ENCODE measurements at places on chromosomes 4 and X.
A peak's percentile ranks its signal among the peaks of the same experiment; 100 is the strongest.

GRCh38 chr4:55744369-55744768 lies 75.2 kb upstream of the EXOC1L start:
- no peak for DNase-seq

GRCh38 chrX:130267956-130268448 lies 697 bp downstream of the ZNF280C start:
- DNase-seq = no peak

GRCh38 chrX:103773445-103773844 lies 3.2 kb upstream of the PLP1 start:
- no peak for DNase-seq

DNA sequence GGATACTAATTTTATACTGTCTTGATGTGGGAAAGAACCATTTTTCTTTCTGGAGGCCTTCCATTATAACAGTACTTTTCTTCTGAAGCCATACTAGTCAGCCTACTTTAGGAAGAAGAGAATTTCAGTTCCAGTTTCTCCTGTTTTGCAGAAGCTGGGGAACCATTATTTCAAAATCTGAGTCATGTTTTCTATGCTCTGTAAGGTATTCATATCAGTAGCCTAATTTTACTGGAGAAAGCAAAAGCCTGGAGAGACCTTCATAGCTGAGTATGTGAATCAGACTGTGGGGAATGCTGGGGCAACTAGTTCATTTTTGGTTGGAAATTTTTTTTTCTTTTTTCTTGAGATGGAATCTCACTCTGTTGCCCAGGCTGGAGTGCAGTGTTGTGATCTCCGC lies 22.4 kb downstream of the AFF1 start:
- peak; percentile 81 for DNase-seq

GRCh38 chr4:31360786-31361185 lies 640.6 kb downstream of the PCDH7 start:
- DNase-seq = peak; percentile 74

DNA sequence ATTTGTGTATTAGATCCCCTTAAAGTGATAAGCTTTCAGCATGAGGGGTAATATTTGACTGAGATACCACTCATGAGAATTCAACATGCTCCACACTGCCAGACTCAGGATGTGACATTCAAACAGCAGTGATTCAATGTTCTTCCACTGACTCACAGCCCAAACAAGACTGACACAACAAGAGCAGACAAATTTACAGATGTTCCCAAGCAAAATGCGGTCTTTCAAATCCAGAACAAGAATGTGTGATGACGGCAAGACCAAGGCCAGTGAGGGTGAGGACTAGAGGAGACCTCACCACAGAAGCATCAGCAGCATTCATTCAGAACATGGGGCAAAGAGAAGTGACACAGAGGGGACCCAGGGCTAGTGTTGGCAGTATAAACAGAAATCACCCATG lies 99.3 kb upstream of the GRIA3 start:
- DNase-seq = peak; percentile 88

GRCh38 chrX:9635368-9635767 lies 130.3 kb downstream of the GPR143 start:
- DNase-seq = no peak

DNA sequence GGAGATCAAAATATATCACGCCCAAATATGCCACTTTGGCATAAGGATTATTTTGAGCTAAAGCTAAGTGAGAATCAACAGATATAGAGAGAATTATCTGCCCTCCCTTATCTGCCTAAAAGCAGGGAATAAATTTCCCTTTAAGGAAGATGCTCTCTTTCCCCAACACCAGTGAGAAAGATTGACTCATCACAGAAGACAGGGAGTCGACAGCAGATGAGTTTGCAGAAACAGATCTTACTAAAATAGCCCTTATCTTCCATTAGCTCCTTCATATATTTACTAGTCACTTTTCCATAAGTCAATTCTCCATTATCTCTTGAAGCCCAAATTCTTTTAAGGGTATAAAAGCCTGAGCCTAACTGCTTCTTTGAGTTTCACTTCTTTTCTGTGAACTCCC lies 156.6 kb downstream of the CAMK2D start:
- DNase-seq = peak; percentile 14

DNA sequence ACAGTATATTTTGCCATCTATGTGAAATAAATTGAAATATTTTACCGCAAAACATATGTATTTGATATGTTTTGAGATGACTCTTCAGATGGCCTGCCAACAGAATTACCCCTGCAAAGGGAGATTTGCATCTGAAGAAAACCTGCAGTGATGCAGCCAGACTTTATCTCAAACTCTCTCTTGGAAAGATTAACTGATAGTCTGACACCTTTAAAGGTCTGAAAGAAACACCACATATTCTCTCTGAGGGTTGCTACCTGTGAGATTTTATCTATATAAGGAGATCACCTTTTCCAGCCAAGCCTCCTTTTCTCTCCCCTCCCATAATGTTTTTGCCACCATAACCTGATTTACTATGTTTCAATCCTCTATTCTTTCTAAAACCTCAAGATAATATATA lies 1106.3 kb upstream of the IGFBP7 start:
- DNase-seq = no peak

- DNase-seq = no peak
Observed at GRCh38 chr4:1417522-1418390, 11.5 kb upstream of the NKX1-1 start.

- no peak for DNase-seq
Observed at GRCh38 chr4:5814421-5814820, 78.5 kb downstream of the CRMP1 start.

- no peak for DNase-seq
Observed at GRCh38 chr4:80197601-80198440, 518 bp downstream of the PRDM8 start.

DNA sequence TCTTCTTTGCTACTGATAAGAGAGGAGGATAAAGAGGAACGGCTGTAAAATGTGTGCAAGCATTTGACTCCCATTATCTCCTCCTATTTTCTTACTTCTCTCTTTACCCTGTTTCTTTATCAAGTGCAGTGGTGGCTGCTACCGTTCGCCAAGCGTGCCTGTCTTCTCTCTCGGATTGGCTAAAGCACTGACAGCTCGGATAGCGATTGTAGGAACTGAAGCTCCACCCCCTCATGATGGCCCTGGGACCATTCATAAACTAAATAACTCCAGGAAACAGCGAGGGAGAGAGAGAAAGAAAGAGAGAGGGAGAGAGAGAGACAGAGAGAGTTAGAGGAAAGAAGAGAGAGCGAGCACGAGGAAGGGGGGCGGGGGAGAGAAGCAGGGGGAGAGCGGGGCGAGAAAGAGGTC lies 305 bp upstream of the MAB21L2 start:
- DNase-seq = peak; percentile 92

DNA sequence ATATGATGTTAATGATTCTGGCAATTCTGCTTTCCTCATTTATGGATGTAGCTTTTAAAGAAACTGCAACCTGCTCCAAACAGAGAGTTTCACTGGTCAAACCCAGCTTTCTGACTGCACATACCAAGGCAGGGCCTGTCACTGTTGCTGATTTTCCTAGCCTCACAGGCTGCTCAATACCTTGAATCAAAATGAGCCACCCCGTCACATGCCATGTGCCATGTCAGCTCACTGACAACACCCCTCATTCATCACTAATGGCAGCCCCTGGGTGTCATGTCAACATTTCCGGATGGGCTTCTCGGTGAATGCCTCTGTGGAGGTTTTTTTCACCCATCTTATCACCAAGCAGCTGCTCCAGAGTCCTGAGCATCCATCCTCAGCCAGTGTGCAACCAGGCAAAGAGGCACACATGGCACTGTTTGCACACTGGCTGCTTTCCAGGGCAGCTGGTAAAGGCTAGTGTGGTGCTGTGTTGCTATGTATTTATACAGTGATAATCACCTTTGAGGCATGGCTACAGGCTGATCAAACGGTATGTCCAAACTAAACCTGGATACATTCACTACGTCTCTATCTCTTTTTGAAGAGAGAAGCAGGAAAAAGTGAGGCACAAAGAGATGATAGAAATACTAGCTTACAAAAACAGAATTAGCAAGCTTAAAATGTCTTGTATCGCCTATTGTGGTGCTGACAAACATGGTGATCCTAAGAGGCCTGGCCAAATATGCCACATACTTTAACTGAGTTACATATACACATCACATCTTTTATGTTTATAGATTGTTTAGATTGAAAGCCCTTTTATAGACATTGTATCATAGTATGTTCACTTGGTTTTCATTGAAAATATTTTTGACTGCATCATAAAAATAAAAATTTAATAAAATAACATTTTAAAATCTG lies 94.6 kb upstream of the INPP4B start:
- no peak for DNase-seq

DNA sequence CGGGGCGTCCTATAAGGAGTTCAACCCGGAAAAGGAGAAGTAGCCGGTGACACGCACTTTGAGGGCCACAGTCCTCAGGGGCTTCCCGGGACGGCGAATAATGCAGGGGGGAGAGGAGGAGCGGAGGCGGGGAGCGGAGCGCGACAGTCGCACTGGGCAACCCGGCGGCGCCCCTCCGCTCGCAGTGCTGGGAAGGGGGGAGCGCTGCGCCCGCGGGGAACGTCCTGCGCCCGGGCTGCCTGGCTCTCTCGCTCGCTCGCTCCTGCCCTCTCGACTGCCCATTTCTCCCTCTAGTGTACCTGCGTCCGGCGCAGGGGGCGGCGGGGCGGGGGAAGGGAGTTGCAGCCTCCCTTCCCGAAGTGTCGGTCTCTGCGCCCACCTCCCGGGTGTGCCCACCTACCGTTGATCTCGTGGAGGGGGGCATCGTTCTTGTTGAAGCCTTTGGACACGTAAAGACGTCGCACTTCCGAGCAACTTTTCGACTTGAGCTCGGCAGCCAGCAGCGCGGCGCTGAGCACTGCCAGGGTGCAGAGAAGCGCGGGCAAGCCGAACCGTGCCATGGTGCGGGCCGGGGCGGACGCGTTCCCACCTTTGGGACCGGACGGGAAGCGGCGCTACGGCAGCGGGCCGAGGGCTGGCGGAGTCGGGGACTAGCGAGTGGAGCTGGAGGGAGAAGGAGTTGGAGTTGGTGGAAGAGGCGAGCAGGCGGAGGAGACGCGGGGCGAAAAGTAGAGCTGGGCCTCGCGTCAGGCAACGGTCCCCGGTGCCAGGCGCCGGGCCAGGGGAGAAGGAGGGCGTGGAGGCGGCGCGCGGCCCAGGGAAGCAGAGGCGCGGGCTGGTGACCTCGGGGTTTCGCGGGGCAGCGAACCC lies 648 bp downstream of the GPC4 start:
- peak; percentile 10 for DNase-seq

GRCh38 chr4:22454955-22455354 lies 60.9 kb downstream of the ADGRA3 start:
- DNase-seq = no peak

DNA sequence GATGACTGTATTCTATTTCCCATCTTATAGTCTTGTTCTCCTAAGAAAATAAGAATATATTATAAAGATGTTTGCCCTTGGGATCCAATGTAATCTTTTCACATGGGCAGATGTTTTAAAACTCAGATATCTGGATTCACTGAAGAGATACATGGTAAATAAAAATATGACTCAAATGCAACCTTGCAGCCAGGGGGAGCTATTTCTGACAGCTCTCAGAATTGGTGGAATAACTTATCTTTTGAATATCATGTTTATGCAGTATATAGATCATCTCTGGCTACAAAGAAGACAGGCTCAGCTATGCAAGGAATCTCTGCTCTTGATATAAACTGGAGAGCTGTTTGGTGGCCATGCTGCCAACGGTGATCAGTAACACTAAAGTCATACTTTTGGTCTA lies 274.7 kb downstream of the GLUD2 start:
- no peak for DNase-seq

DNA sequence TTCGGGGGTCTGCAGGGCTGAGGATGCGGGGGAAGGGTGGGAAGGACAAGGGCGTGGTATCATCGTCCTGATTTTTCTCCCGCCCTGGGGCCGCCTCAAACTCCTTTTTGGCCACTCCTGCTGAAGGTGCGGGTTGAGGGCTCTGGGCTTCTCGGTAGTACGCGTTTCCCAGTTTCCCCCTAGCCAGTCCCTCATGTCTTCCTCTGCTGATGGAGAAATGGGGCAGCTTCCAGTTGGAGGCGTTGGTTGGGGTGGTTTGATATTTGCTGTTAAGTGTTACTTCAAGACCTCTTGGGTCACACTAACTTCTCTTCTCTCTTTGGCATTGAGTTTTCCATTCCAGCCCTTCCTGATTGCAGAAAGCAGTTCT lies 482 bp downstream of the GSTCD start:
- peak; percentile 11 for DNase-seq

DNA sequence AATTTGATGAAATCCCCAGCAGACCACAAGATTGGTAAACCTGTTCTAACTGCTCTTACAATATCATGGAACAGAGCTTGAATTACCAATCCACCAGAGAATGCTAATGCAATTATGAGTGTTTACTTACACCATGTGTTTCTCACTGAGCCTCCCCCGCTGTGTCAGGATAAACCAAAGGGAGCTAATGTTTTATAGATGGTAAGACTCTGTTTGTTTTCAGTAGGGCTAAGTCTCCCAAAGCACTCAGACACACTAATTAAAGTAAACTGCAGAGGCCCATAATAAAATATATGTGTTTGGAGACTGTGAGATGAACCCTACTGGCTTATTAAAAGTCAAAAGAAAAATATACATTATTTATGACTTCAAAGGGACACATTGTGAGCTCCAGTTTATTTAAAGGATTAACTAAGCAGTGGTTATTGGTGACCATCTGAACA lies 261.7 kb upstream of the FAM241A start:
- DNase-seq = no peak

DNA sequence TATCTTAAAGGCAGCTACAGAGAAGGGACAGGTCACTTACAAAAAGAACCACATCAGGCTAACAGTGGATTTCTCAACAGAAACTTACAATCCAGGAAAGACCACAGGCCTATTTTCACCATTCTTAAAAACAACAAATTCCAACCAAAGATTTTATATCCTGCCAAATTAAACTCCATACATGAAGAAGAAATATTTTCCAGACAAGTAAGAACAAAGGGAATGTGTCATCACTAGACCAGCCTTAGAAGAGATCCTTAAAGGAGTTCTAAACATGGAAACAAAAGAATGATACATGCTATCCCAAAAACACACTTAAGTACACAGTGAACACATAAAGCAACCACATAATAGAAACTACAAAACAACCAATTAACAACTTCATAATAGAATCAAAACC lies 105.6 kb downstream of the ANXA10 start:
- DNase-seq = peak; percentile 46

DNA sequence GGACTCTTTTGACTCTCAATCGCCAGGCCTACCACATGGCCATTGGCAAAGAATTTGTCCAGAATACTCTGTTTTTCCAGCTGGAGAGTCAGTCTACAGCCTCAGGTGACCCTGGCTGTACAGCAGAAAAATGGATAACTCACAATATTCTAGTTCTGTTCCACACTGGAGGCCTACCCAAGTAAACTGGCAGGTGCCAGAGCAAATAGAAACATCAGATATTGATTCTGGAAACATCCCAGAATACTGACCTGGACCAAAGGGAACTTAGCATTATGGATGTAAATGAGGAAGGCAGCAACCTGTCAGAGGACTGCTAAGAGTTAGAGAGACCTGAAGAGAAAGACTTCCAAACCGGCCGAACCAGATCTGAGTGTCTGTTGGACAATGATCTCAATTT lies 147.9 kb upstream of the SMAD1 start:
- no peak for DNase-seq

DNA sequence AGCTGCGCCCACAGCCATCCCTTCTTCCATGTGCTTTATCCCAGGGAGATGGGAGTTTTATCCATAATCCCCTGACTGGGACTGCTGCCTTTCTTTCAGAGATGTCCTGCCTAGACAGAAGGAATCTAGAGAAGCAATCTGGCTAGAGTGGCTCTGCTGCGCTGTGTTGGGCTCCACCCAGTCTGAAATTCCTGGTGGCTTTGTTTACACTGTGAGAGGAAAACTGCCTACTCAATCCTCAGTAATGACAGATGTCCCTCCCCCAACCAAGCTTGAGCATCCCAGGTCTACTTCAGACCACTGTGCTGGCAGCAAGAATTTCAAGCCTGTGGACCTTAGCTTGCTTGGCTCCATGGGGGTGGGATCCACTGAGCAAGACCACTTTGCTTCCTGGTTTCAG lies 116.9 kb upstream of the AR start:
- DNase-seq = no peak

Measured in astrocyte (in vitro differentiated cells and primary cell).